SK-N-SH (cell line): ENCODE measurements at places on chromosomes 1 and 21. TPM values are rescaled to one million over a fixed set of nuclear protein-coding genes. Genes with fewer than 3 reads are reported as not detected.

- no peaks in the 10 kb centered on the region for H3K4me1 ChIP-seq
- H3K4me3 ChIP-seq: no peak overlapping the region
- no peak for DNase-seq
- no peak overlapping the region for H3K27ac ChIP-seq
- H3K36me3 ChIP-seq: no peaks in the 10 kb centered on the region
These were observed 537.4 kb upstream of the RGS18 start for GRCh38 chr1:191620883-191621282.

DNA sequence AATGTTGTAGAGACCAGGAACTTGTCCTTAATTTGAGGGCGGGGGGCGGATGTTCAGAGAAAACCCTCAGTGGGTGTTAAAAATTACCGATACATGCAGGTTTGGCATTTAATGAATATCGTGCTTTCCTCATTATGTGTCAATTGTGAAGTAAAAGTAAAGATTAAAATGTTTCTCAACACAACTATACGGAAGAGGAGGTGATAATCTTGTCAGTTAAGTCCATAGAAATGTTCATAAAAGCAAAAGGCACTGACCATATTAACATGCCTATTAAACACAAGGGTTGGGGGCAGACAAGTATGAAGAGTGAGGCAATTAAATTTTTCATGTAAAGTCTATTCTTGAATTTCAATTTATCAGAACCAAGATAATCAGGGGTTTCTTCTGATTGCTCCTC lies 1.3 kb downstream of the BRINP3 start:
- H3K36me3 ChIP-seq: no peaks in the 10 kb centered on the region
- DNase-seq: no peak
- H3K27me3 ChIP-seq: no peaks in the 10 kb centered on the region

DNA sequence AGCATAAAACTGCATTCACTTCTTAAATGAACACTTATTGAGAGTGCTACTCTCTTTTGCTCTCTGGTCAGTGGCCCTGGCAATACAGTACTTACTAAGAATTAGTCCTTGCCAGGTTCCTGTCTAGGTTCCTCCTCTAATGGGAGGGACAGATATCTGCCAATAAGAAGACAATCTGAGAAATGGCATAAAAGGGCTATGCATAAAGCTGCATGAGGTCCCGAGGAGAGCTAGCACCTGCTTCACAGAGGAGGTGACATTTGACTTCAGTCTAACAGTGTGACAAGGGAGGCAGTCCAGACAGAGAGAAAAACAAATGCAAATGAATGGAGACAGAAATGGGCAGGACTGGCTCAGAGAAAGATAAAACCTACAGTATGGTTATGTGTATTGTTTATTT lies 357.1 kb upstream of the SGIP1 start:
- H3K4me3 ChIP-seq: no peak overlapping the region
- 0 out of 2 replicates have a peak, but pooled peaks cover 6% of the 10 kb centered on the region for H3K4me1 ChIP-seq
- H3K27me3 ChIP-seq: no peaks in the 10 kb centered on the region
- DNase-seq: no peak
- H3K27ac ChIP-seq: no peak overlapping the region; the same call in 1 of the 2 replicates

- no peak overlapping the region for H3K27ac ChIP-seq
- H3K27me3 ChIP-seq: no peaks in the 10 kb centered on the region
- DNase-seq: no peak
- H3K4me1 ChIP-seq: no peaks in the 10 kb centered on the region
- no peak overlapping the region for H3K4me3 ChIP-seq
These were observed 296.2 kb downstream of the LMX1A start for GRCh38 chr1:165060285-165060793.

GRCh38 chr1:112776688-112777087 lies 61.6 kb upstream of the PPM1J start:
- H3K4me1 ChIP-seq: no peaks in the 10 kb centered on the region
- H3K27ac ChIP-seq: no peak overlapping the region
- no peaks in the 10 kb centered on the region for H3K27me3 ChIP-seq
- no peak overlapping the region for H3K4me3 ChIP-seq

Gene TRIM58
- 0.13 and 0.35 TPM in 2 replicates for polyA plus RNA-seq

GRCh38 chr1:29849038-29849750 lies 612.9 kb downstream of the PTPRU start:
- peak; percentile 45 for DNase-seq
- H3K4me3 ChIP-seq: no peak overlapping the region
- H3K36me3 ChIP-seq: no peaks in the 10 kb centered on the region
- no peak overlapping the region for H3K27ac ChIP-seq

Gene LCE2B
- not detected in 2 replicates for polyA plus RNA-seq

GRCh38 chr1:52654063-52654462 lies 21.1 kb downstream of the SHISAL2A start:
- H3K4me1 ChIP-seq: no peaks in the 10 kb centered on the region
- H3K4me3 ChIP-seq: no peak overlapping the region
- H3K27me3 ChIP-seq: no peaks in the 10 kb centered on the region
- DNase-seq: no peak

- peak overlapping the region; percentile 98 for H3K27ac ChIP-seq
- H3K27me3 ChIP-seq: no peaks in the 10 kb centered on the region
- H3K36me3 ChIP-seq: peaks cover 2% of the 10 kb centered on the region; the same call in 1 of the 2 replicates
- peaks cover 81% of the 10 kb centered on the region for H3K4me1 ChIP-seq
These were observed 2.4 kb downstream of the ID3 start for GRCh38 chr1:23556635-23557470.

GRCh38 chr1:22142315-22143064 lies 407 bp downstream of the WNT4 start:
- no peaks in the 10 kb centered on the region for H3K4me1 ChIP-seq
- H3K36me3 ChIP-seq: no peaks in the 10 kb centered on the region
- DNase-seq: peak; percentile 82
- H3K4me3 ChIP-seq: peak overlapping the region; percentile 53
- H3K27me3 ChIP-seq: peaks cover 5% of the 10 kb centered on the region; the same call in 1 of the 2 replicates
- H3K27ac ChIP-seq: no peak overlapping the region

DNA sequence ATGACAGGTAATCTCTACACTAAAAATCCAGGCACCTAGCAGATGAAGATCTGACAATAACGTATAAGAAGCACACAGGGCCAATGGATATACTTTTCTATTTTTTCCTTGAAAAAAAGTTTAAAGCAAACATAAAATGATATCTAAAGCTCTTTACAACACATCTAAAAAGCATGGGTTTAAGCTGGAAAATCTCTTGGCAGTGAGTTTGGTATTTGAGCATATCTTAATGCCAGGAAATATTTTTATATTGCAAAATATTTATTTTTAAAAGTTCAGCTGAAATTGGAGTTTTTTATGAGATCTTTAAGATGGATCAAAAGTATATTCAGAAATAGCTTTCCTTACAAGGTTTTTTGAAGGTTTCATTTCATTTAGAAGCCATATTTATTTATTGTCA lies 40.5 kb downstream of the SLC5A9 start:
- no peak overlapping the region for H3K4me3 ChIP-seq
- no peaks in the 10 kb centered on the region for H3K27me3 ChIP-seq
- H3K27ac ChIP-seq: no peak overlapping the region
- no peaks in the 10 kb centered on the region for H3K4me1 ChIP-seq

GRCh38 chr21:34335316-34335715 lies 28.5 kb upstream of the KCNE2 start:
- H3K4me3 ChIP-seq: no peak overlapping the region
- H3K27ac ChIP-seq: no peak overlapping the region
- H3K27me3 ChIP-seq: no peaks in the 10 kb centered on the region; the same call in 1 of the 2 replicates
- H3K4me1 ChIP-seq: no peaks in the 10 kb centered on the region

Gene DTL
- polyA plus RNA-seq: 9.3 and 12.6 TPM in 2 replicates

Gene S100A16
- polyA plus RNA-seq: 512 and 521 TPM in 2 replicates

Gene TBX15
- 0.02 TPM in 1 of 2 replicates, not detected in the other for polyA plus RNA-seq

Gene LRRC39
- 1.6 and 3.0 TPM in 2 replicates for polyA plus RNA-seq

- no peak for DNase-seq
- no peak overlapping the region for H3K27ac ChIP-seq
- H3K27me3 ChIP-seq: no peaks in the 10 kb centered on the region
- peaks cover 3% of the 10 kb centered on the region; the same call in 1 of the 2 replicates for H3K4me1 ChIP-seq
These were observed 3.1 kb upstream of the GBP6 start for GRCh38 chr1:89360716-89361115.

DNA sequence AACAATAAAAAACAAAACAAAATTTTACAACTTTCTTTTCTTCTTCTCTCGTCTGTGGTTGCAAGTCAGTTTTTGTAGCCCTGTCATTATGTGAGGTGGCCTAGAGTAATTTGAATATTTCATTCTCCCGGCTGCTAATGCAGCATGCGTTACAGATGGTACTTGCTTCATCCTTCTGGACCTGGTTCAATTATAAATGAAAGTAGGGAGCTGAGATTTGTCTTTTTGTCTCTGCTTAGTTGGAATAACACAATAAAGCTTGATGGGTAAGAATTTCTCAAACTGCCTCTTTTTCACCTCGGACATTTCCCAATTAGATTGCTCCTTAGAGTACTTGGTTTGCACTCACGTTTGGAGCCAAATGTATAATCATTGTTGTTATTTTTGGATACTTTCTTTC lies 201.6 kb downstream of the PBX1 start:
- H3K27me3 ChIP-seq: no peaks in the 10 kb centered on the region
- no peak overlapping the region for H3K27ac ChIP-seq
- H3K4me3 ChIP-seq: no peak overlapping the region

Gene ECM1
- 20.2 and 32.3 TPM in 2 replicates for polyA plus RNA-seq

Gene SYPL2
- 0.03 and 0.05 TPM in 2 replicates for polyA plus RNA-seq

GRCh38 chr1:12159816-12160215 lies 7.0 kb upstream of the TNFRSF1B start:
- DNase-seq: no peak
- peaks cover 8% of the 10 kb centered on the region; the same call in 1 of the 2 replicates for H3K4me1 ChIP-seq
- H3K27me3 ChIP-seq: no peaks in the 10 kb centered on the region

Gene HFM1
- polyA plus RNA-seq: 0.06 and 0.10 TPM in 2 replicates

DNA sequence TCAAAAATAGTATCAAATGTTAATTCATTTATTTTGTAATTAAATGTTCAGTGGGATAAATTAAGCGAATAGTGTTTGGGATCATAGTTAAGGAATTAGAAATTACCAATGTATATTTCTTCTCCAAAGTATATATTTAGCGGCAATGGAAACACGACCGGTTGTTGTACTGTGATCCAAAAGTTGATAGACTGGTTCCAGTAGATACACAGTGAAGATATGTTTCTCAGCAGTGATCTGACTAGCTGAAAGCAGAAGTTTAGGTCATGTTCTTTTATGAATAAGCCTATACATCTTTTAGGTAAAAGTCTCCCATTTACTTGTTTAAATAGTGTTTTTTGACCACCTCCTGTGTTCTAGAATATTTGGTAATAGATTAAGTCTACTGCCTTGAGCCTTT lies 8.8 kb downstream of the USP16 start:
- no peak for DNase-seq
- H3K27me3 ChIP-seq: no peaks in the 10 kb centered on the region
- H3K36me3 ChIP-seq: peaks cover 68% of the 10 kb centered on the region
- no peak overlapping the region for H3K27ac ChIP-seq
